ENCODE measurements at places on chromosomes 13 and 19. TPM values are rescaled to one million over a fixed set of nuclear protein-coding genes. Genes with fewer than 3 reads are reported as not detected.

GRCh38 chr13:66809485-66809884, 420.7 kb downstream of the PCDH9 start:
- no peak for DNase-seq

- no peak for DNase-seq
These were observed 140.1 kb downstream of the RGCC start for GRCh38 chr13:41597348-41598041.

GRCh38 chr19:1913781-1914577, 8.8 kb downstream of the ADAT3 start:
- DNase-seq: no peak

- DNase-seq: no peak
These were observed 5.1 kb downstream of the UBAC2 start for GRCh38 chr13:99205621-99206220.

GRCh38 chr19:47794526-47794925, 9.8 kb downstream of the TPRX1 start:
- no peak for DNase-seq

GRCh38 chr13:110610955-110611595, 4.3 kb upstream of the NAXD start:
- DNase-seq: no peak

DNA sequence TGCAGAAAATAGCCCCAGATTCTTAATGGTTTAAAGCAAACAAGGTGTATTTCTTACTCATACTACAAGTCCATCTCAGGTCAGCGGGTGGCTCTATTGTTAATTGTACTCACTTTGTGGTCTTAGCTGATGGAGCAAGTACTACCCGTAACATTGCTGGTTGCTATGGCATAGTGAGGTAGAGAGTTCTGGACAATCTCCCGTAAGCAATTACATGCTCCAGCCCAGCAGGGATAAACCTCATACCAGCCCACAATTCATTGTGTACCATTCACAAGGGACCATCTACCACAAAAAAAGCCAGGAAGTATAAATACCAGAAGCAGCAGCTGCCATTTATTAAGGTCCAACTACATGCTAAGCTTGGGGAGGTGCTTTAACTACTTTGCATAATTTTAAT, 167.1 kb downstream of the PCDH9 start:
- no peak for DNase-seq

DNA sequence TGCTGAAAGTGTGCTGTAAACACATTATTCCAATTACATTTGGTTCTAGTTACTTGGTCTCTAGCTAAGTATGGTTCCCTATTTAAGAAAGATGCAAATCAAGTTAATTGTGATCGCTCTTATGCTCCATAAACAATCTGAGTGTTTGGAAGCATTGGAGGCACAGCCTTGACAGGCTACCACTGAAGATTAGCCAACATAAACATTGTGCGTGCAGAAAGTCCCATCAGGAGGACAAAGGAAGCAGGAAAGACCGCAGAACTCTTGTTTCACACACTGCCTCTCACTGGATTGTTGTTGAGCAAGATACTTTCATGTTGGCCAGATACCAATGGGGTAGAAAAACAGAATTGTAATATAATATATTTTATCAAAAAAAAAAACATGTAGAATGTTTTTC, 814.4 kb downstream of the EFNB2 start:
- DNase-seq: no peak

DNA sequence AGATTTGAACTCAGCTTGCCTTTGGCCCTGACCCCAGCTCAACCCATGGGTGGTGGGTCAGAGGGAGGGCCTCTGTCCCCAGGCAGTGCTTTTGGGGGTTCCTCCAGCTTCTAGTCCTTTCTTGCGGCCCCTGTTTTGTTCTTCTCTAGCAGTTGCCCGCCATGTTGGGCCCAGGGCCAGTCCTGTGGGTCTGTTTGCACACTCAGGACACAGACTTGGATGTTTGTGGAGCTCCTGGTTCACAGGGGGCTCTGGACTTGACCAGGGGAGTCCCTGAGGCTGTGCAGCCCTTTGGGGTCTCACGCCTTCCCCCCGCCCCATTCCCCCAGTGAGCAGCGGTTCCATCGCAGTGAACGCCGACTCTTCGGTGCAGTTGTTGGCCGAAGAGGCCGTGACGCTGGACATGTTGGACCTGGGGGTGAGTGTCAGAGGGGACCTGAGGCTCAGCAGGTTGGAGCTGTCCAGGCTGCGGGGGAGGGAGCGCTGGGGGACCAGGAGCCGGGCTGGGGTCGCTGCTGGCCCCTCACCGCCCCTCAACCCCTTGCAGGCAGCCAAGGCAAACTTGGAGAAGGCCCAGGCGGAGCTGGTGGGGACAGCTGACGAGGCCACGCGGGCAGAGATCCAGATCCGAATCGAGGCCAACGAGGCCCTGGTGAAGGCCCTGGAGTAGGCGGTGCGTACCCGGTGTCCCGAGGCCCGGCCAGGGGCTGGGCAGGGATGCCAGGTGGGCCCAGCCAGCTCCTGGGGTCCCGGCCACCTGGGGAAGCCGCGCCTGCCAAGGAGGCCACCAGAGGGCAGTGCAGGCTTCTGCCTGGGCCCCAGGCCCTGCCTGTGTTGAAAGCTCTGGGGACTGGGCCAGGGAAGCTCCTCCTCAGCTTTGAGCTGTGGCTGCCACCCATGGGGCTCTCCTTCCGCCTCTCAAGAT, 2.5 kb downstream of the ATP5F1D start:
- DNase-seq: no peak

DNA sequence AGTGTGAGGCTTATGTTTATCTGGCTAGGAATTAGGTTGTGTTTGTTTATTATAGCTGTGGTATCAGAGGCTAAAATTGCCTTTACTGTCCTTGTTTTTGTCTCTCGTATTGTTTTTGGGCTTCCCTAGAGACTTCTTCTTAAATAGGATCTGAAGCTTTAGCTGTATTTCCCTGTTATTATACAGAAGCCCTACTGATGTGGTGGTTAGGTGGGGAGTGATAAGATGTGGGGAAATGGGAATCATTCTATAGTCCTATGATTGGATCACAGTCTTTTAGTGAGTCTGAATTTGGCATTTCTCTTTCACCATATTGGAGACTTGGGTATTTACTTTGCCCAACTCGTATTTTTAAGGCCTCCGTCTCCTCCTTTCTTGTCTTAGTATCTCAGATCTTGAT, 8.3 kb upstream of the KL start:
- DNase-seq: no peak

- DNase-seq: no peak
These were observed 7.9 kb upstream of the RNASEH2B start for GRCh38 chr13:50901701-50902100.

- no peak for DNase-seq
These were observed 61.6 kb downstream of the ANKRD10 start for GRCh38 chr13:110853235-110853721.

DNA sequence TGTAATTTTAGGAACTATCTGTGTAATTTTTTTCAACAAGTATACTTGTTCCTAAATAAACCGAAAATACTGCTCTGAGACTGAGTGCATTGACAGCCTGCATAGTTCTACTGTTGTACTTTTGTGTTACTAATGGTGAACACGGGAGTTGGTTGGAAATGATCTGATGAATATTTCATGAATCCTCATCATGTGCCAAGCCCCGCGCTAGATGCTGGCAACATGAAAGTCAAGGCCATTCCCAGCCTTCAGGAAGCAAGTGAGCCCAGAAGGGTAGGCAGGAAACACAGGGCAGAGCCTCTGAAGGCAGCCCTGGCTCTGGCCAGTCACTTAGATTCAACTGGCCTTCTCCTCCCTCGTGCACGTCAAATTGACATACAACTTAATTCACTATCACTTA, 106.1 kb downstream of the ABCC4 start:
- no peak for DNase-seq

DNA sequence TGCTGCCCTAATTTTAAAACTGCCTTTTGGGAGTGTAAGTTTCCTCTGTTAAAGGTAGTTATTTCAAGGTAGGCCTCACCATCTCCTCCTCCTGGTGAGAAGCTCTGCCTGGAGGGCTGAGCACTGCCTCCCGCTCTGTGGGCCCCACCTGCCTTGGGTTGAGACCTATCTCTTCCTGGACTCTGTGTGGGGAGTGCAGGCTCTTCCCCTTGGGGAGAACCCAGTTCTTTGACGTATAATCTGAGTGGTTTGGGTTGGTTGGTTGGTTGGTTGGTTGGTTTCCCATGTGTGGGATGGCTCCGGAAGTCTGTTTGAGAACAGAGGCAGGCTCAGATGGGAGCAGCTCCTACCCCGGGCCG, 39.1 kb downstream of the ACTN4 start:
- DNase-seq: no peak

DNA sequence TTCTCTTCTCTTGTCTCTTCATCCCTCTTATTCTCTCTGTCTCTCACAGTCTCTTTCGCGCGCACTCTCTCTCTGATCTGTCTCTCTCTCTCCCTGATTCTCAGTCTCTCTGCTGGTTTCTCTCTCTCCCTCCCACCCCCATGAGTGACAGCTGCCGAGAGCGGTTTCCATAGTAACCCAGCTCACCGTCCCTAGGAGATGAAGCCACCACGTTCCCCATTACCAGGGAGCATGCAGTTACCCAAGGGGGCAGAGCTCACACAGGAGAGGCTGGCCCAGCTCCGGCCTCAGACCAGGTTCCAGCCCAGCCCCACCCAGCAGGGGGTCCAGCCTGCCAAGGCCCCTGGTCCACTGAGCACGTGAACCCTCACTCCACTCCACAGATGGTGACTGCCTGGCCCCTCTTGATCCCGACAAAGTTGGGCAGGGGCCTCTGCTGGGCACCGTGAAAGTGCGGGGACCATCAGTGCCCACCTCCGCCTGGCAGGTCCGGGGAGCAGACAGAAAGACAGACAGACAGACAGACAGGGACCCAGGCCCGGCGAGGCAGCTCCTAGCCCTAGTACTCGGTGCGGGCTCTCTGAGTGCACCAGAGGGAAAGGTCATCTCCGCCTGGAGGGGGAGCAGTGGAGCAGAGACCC, 50.6 kb downstream of the CELF5 start:
- peak; percentile 45 for DNase-seq

DNA sequence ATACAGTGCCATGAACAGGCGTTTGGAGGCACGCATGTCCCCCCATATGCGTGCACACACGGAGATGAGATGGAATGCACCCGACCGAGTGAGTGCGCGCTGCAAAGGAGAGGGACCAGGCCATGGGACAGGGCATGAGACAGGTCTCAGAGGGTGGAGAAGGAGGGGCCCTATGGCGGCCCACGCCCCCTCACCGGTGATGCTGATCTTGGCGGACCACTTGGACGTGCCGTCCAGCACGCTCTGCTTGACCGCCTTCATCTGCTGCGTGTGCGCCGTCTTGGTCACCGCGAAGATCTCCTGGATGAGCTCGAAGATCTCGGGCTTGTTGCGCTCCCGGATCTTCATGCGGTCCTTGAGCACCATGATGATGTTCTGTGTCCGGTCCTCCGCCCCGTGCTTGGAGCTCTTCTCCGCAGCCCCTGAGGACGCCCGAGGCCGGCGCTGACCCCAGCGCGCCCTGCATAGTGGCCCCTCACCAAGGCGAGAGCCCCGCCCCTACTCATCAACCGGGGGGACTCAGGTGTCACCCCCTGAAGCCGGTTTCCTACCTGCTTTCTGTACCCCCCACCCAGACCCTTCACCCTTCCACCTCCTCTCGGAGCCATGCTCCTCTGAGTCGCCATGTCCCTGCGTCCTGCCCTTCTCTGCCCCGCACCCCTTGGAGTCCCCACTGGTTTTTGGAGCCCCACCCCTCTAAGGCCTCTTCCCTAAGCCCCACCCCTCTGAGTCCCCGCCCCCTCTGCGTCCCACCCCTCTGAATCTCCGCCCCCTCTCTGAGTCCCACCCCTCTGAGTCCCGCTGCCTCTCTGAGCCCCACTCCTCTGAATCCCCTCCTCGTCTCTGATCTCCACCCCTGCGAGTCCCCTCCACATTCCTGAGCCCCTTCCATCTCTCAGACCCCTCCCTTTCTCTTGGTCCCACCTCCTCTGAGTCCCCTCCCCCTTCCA, 40.8 kb downstream of the UNC13A start:
- DNase-seq: peak; percentile 89

- no peak for DNase-seq
These were observed 5.7 kb upstream of the F10 start for GRCh38 chr13:113116871-113117271.

DNA sequence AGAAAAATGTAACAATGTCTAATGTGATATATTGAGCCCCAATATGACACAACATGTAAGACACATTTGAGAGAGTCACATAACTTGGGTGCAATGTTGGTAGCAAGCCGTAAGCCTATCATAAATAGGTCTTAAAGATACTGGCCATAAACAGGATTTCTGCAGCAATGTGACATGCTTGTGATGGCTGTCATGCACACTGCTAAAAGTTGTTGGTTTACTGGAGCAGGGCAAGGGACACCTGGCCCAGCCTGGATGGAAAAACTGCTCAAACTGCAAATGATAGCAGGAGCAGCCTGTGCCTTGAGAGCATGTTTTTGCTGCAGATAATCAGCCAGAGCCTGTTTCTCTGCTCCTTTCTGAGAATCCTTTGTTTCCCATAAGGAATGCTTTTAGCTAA, 136.7 kb upstream of the ZNF91 start:
- no peak for DNase-seq

DNA sequence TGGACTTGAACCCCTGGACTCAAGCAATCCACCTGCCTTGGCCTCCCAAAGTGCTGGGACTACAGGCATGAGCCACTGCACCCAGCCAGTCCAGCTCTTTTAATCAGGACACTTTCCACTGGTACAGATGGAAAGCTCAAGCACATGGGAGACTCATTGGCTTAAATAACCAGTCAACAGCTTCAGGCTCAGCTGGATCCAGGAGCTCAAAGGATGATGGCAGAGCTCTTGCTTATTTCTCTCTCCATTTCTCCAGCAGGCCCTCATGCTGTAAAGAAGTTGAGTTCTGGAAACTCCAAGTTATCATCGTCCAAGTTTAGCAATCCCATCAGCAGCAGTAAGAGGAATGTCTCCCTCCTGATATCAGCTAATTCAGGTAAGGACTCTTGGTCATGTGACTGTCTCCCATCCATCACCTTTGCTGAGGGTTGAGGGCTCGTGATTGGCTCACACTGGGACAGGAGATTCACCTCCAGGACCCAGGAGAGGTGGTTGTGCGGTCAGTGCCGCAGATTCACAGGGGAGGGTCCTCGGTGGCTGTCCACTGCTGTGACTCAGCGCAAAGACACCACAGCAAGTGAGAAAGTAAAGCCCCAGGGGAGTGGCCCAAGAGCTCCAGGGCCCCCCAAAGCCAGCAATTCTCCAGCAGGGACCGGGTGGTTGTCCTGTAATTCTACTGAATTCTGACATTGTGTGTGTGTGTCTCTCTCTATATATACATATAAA, 5.1 kb downstream of the CCL25 start:
- DNase-seq: peak; percentile 53

Gene OSCAR
- 0.62 TPM for total RNA-seq

Gene LGI4
- 0.24 TPM for total RNA-seq

Gene MYPOP
- 7.6 TPM for total RNA-seq

Gene CEBPG
- 34.6 TPM for total RNA-seq

Gene KL
- total RNA-seq: 0.04 TPM

Gene NCAN
- total RNA-seq: 0.04 TPM

Gene ZNF528
- total RNA-seq: 2.0 TPM

Gene IGLON5
- 0.22 TPM for total RNA-seq

Gene GAS6
- total RNA-seq: 9.6 TPM

Gene CLDND2
- total RNA-seq: 4.0 TPM

Gene WDR88
- not detected for total RNA-seq

Gene ZNF611
- total RNA-seq: 29.6 TPM

Gene TNFSF9
- total RNA-seq: 18.9 TPM

Gene SARS2
- total RNA-seq: 50.6 TPM

Gene WDR62
- total RNA-seq: 32.8 TPM

Measured in K562 (cell line).